Fibroblast of lung (primary cell): ENCODE measurements at places on chromosomes 7 and 10.

DNA sequence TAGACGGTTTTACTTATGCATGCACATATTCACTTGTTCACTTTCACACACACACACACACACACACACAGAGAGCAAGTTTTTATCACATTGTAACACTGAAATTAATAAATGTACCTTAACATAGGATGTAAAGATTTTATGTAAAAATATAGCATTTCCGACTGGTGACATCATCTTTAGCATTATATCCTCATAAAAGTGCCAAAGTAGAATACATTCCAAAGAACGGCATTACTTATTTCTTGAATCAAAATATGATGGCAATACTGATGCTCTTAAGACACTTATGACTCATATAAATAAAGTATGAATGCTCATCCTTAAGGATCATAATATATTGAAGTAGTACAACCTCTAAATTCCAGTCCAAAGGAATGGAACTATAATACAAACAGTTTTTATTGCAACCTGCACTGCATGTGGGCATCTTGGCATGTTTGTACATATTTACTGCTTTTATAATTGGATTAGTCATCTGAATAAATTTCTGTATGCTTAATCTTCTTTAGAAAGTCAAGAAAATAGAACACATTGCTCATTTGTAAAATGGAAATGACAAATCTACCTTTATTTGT is 290.0 kb upstream of the SEMA3A start:
- H3K4me1 ChIP-seq, result no peaks in the 10 kb centered on the region
- H3K27me3 ChIP-seq, result no peaks in the 10 kb centered on the region

DNA sequence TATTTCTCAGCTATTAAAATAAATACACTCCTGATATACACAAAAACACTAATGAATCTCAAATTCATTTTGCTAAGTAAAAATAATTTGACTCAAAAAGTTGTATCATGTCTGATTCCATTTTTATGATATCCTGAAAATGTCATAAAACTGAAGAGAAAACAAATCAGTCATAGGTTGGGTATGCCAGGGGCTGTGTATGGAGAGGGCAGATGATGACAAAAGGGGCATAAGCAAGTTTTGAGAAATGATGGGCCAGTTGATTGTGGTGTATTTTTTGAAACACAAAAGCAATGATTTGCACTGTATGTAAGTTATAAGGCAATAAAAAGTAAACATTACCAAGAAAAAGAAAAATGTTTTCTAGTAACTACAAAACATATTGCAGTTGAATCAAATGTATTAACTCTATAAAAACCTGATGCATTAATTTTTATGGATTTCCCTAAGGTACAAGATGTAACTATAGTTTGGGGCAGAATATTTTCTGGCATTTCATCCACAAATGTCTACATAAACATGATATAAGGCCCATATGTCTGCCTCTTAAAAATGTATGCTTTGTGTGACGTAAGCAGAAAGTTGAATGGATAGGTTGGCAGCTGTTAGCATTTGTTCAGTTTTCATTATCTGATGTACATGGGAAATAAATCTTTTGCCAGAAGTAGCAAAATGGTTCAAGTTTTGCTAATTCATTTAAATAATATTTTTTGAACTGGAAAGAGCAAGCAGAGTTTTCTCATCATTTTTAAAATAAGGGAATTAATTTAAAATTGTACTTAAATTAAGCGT is 35.1 kb upstream of the ING3 start:
- no peak for DNase-seq
- H3K27me3 ChIP-seq, result no peaks in the 10 kb centered on the region
- H3K4me3 ChIP-seq, result no peak overlapping the region
- no peaks in the 10 kb centered on the region for H3K4me1 ChIP-seq
- H3K36me3 ChIP-seq, result no peaks in the 10 kb centered on the region

DNA sequence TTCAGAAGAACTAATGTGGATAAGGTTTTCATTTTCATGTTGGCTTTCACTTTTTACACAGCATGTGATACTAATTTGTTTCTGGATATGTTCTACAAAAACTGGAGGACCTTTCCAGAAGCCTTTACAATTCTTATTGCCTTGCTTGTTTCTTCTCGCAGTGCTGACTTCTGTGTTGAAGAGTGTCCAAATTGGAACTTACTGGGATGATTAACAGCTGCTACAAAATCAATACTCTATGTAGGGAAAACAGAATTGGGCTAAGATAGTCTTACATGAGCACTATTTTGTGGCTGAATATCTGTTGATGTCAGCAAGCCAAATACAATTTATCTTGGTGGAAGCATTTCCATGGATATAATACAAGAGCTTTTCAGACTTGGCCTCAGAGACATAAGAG is 351.2 kb downstream of the DGKB start:
- no peak for DNase-seq
- no peak overlapping the region for H3K27ac ChIP-seq
- H3K36me3 ChIP-seq, result no peaks in the 10 kb centered on the region
- no peak overlapping the region for H3K4me3 ChIP-seq

GRCh38 chr7:46291601-46292150 is 370.6 kb upstream of the IGFBP3 start:
- H3K36me3 ChIP-seq, result no peaks in the 10 kb centered on the region
- H3K27me3 ChIP-seq, result no peaks in the 10 kb centered on the region
- H3K4me1 ChIP-seq, result peaks cover 10% of the 10 kb centered on the region
- H3K27ac ChIP-seq, result peak overlapping the region; percentile 66
- no peak overlapping the region for H3K4me3 ChIP-seq

GRCh38 chr7:43615558-43616145 is 32.7 kb downstream of the STK17A start:
- no peak overlapping the region for H3K27ac ChIP-seq
- H3K36me3 ChIP-seq, result peaks cover 12% of the 10 kb centered on the region
- DNase-seq, result no peak
- H3K4me1 ChIP-seq, result peaks cover 14% of the 10 kb centered on the region
- no peak overlapping the region for H3K4me3 ChIP-seq

DNA sequence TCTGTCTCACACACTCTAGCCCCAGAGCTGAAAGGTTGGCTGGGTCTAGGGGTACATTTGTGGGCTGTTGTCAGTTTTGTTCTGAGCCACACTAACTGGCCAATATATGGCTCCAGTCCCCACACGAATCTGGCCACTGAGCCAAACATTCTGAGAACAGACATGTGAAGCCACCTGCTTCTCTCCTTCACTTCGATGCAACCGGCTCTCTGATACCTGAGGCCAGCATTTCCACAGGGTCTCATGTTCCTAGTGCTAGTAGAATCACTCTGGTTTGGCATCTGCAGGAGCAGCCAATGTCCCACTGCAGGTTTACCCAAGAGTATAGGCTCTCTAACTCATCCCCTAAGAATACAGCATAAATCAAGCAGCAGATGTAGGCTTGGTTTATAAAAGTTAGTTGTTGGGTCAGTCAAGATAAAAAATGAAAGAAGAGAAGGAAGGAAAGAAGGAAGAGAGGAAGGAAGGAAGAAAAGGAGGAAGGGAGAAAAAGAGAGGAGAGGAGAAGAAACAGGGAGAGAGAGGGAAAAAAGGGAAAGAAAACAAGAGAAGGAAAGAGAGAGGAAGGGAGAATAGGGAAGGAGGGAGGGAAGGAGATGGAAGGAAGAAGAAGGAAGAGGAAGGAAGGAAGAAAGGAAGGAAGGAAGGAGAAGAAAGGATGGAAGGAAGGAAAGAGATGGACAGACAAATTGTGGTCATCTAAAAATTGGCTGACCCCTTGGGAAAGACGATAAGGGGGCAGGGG is 75.1 kb downstream of the STRA8 start:
- no peaks in the 10 kb centered on the region for H3K4me1 ChIP-seq
- no peaks in the 10 kb centered on the region for H3K36me3 ChIP-seq
- no peak for DNase-seq
- no peak overlapping the region for H3K27ac ChIP-seq

GRCh38 chr10:12608761-12609160 is 259.4 kb downstream of the CAMK1D start:
- no peaks in the 10 kb centered on the region for H3K4me1 ChIP-seq
- no peak for DNase-seq
- no peak overlapping the region for H3K4me3 ChIP-seq
- no peak overlapping the region for H3K27ac ChIP-seq
- H3K36me3 ChIP-seq, result no peaks in the 10 kb centered on the region
- no peaks in the 10 kb centered on the region for H3K27me3 ChIP-seq

- no peak overlapping the region for H3K27ac ChIP-seq
- no peaks in the 10 kb centered on the region for H3K27me3 ChIP-seq
- no peak for DNase-seq
- H3K4me3 ChIP-seq, result no peak overlapping the region
Measured at GRCh38 chr7:26743205-26743604, 121.2 kb downstream of the SKAP2 start.

- no peak overlapping the region for H3K4me3 ChIP-seq
- H3K36me3 ChIP-seq, result peaks cover 2% of the 10 kb centered on the region
Measured at GRCh38 chr7:745431-746154, 18.5 kb upstream of the PRKAR1B start.

DNA sequence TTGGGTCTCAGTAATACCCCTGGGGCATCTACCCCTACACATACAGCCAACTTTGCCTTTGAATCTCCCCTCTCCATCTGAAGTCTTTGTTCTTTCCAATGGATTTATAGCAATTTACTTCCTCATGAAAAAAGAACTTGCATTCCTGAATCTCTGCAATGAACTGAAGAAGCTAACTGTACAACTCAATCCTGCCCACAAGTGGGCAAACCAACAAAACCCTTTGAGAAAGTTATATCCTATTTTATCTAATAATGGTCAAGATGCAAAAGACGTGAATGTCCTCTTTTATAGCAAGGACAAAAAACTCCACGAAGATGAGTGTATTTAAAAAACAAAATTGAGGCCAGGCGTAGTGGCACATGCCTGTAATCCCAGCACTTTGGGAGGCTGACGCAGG is 991.3 kb downstream of the LRMDA start:
- H3K4me1 ChIP-seq, result no peaks in the 10 kb centered on the region
- no peak overlapping the region for H3K27ac ChIP-seq
- no peak for DNase-seq
- H3K27me3 ChIP-seq, result no peaks in the 10 kb centered on the region
- H3K36me3 ChIP-seq, result no peaks in the 10 kb centered on the region

DNA sequence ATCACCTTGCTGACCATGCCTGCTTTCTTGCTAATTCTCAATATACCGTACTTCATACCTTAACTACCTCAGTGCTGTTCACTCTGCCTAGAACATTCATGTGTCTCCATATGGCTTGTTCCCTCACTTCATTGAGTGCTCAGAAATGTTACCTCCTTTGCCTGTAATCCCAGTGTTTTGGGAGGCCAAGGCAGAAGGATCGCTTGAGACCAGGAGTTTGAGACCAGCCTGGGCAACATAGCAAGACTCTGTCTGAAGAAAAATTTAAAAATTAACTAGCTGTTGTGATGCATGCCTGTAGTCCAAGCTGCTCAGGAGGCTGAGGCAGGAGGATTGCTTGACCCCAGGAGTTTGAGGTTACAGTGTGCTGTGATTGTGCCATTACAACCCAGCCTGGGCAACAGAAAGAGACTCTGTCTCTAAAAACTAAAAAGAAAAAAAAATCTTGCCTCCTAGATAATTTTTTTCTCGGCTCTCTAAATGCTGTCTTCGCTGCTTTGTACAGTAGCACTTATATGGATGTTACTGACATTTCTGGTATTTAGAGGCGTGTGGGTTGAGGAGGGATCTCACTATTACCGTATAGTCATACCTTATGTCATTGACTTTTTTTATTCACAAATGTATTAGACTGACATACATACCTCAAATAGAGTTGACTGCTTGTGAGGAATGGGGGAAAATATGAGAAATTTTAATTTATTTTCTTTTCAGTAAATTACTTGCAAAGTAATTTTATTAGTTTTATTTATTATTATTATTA is 63.7 kb downstream of the LCOR start:
- no peak overlapping the region for H3K27ac ChIP-seq
- H3K4me1 ChIP-seq, result no peaks in the 10 kb centered on the region
- no peak overlapping the region for H3K4me3 ChIP-seq
- no peak for DNase-seq
- no peaks in the 10 kb centered on the region for H3K27me3 ChIP-seq
- no peaks in the 10 kb centered on the region for H3K36me3 ChIP-seq

DNA sequence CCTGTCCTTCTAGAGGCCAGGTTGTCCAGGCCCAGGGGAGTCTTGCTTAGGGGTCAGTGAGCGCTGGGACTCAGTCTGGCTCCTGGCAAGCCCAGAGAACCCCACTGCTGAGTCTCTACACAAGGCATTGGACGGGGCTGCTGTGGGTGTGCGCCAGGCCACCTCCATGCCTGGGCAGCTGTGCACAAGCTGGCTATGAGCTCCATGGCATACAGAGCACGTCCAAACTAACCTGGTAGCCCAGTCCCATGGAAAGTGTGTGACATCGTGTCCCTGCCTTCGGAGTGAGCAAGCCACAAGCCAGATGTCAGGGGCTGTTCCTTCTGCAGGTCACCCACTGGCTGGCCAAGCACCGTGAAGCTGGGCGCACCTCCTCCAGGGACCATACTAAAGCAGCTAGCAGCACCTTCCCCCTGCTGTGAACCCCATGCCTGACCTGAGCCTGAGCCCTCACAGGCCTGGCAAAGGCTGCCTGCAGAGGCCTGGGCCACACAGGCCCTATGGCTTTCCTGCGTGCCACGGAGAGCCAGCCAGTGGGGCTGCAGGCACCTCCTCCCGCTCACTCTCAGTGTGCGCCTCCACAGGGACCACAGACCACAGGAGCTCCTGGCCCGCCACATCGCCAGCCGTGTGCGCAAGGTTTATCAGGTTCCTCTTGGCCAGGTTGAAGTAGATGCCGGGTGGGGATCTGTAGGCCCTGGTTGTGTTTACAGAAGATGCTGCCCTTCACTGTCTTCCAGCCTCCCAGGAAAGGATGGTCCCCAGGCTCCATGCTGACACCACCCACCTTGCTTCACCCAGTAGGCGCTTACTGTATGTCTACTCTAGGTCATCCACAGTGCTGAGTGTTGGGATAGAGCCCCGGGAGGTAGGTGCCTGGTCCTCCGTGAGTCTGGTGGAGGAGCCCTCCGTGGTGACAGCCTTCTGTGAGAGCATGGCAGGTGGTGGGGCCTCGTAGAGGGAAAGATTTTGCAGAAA is 219.7 kb downstream of the EBF3 start:
- no peak overlapping the region for H3K27ac ChIP-seq
- H3K36me3 ChIP-seq, result no peaks in the 10 kb centered on the region
- DNase-seq, result no peak
- H3K27me3 ChIP-seq, result no peaks in the 10 kb centered on the region
- no peaks in the 10 kb centered on the region for H3K4me1 ChIP-seq

- peak; percentile 20 for DNase-seq
- H3K27ac ChIP-seq, result no peak overlapping the region
- no peaks in the 10 kb centered on the region for H3K27me3 ChIP-seq
- H3K4me3 ChIP-seq, result no peak overlapping the region
- H3K4me1 ChIP-seq, result no peaks in the 10 kb centered on the region
Measured at GRCh38 chr10:22016046-22016705, 12.6 kb upstream of the DNAJC1 start.

DNA sequence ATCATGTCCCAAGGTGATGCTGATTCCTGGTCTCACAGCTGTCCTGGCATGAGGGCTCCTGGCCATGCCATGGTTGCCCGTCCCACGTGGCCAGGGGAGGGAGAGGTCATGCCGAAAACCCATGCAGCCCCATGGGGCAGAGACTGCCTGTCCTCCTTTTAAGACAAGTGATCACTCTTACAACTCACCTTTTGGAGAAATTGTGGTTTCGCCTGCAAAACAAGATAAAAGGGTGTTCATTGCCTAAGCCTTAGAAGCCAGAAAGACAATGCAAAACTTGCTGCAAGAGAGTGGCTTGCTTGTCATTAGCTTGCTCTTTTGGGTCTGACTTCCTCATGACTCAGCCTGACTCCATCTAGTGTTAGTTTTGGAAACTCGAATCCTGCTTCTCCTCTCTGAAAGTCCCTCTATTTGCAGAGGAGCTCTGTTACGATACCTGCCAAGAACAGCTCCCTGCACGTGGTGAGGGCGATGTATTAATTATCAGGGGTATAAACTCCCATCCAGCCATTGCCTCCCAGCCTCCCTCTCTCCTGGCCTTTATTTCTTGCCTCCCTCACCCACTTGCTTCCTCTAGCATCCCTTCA is 26.7 kb downstream of the TMEM273 start:
- no peak overlapping the region for H3K4me3 ChIP-seq
- peak; percentile 66 for DNase-seq
